ENCODE measurements at places on chromosomes 2 and 18.

DNA sequence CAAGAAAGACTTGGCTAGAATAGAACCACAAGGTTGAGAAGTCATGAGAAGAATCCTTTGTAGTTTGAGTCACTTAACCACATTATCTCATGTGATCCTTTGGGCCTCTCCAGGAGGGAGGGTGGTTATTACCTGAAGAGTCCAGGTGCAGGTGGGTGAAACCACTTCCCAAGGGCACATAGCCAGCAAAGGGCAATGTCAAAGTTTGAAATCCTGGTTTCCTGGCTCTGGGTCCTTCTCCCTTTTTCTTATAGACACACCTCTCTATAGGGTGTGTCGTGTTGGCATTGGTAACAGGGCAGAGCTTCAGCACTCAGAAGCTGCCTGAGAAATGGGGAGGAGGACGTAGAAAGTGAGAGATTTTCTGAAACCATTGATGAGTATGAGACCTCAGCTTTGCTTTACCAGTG, 137.9 kb downstream of the MGAT5 start:
- DNase-seq, result no peak

GRCh38 chr2:172460780-172461201, 33.4 kb downstream of the ITGA6 start:
- DNase-seq, result no peak

- no peak for DNase-seq
These were observed 69.6 kb downstream of the CLHC1 start for GRCh38 chr2:55162284-55163006.

GRCh38 chr18:50090370-50091312, 104.3 kb downstream of the MYO5B start:
- no peak for DNase-seq

- no peak for DNase-seq
These were observed 27.9 kb downstream of the GPD2 start for GRCh38 chr2:156464106-156464505.

GRCh38 chr2:205408696-205409095, 273.6 kb upstream of the NRP2 start:
- DNase-seq, result peak; percentile 65

DNA sequence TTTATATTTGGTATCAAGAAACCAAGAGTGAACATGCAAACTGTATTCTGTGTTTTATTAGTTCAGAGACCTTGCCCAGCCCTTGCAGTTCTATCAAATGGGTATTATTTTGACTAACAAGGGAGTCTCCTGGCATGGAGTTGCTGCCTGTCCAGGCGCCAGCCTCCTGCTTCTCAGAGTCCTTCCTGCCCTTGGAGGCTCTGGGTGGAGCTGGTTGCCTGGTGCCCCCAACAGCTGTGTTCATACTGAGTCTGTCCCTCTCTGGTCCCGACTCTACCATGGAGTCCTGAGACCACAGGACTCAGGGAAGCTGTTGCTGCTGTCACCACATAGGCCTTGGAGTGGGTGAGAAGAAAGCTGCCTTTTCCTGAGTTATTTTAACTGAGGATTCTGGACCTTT, 26.3 kb upstream of the GREB1 start:
- no peak for DNase-seq

DNA sequence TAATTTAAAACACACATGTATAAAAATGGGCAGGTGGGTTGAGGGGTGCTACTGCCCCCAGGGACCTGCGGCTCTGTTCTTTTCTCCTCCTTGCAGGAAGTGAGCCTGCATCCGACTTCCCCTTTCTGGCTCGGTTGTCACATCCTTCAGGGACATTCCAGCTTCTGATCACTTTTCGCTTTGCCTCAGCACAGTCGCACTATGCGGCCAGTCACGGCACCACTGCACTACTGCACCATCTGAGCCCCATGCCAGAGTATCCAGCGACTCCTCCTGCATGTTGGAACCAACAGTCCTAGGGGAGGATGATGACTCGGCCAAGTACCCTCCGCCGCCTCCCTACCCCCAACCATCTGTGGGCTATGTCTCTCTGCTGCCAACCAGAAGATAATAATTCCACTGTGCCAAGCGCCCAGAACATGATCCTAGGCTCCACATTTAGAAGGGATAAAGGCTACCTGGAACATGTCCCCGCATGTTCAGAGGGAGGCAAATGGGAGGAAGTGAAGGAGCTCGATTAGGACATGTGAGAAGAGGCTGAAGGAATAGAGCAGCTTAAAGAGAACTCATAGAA, 17.6 kb downstream of the CDC42EP3 start:
- no peak for DNase-seq

DNA sequence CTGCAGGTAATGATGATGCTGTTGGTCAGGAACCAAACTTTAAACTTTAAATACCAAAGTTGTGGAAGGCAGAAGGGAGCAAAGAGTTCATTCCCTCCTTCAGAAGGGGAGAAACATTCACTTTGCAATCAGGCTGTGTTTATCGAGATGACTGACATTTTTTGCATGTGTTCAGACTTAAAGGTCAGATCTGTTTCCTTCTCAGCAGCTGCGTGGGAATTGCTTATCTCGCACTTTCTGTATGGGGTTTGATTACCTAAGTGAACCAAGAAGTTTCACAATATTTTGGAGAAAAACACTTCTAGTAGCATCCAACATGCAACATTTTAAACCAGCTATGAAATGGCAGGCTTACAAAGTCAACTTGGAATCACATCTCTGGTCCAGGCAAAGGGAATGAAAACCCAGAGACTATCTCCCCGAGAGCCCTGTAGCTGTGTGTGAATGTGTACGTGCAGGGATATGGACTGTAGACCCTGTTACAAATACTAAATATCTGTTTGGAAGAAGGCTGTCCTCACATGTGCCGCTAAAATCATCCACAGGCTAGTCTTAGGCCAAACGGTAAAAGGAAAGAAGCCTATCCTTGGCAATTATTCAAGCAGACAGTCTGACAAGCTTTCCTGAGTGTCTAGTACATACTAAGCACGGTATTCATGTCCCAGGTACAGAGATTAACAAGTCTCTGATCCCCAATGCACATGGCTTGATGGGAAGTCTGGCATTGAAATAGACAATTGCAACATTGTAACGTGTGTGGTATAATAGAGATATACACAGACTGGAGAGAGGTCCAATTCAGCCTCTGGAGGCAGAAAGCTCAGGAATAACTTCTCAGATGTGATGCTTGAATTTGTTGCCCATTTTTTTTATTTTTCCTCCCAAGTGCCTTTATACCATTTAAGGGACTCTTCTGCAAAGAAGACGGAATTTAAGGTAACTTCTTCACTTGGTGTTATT, 483.1 kb downstream of the DPP10 start:
- no peak for DNase-seq

DNA sequence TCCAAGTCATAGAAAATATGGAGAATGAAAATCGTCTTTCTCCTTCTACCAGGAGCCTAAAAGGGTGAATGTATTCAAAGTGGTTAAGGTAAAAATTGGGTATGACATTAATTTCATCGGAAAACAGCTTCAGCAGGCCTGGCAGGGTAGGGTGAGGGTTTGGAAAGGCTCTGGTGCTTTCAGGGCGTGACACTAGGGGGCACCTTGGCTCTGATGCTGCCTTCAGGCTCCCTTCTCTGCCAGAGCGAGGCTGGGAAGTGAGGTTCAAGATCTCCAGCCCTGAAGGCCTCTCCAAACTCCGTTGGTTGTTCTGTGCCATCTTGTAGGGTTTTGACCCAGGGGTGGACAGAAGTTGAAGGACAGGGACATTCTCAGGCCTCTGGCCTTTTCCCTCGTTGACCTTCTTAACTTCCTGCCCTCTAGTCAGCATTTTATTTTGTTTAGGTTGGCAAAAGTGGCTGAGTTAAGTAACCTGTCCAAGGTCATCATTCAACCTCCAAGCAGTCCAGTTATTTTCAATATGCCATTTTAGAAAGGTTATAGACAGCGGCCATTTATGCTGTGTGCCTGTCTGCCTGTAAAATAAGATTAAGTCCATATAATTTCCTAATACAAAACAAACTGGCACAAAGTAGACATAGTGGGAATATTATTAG, 40.3 kb downstream of the EML6 start:
- DNase-seq, result no peak

DNA sequence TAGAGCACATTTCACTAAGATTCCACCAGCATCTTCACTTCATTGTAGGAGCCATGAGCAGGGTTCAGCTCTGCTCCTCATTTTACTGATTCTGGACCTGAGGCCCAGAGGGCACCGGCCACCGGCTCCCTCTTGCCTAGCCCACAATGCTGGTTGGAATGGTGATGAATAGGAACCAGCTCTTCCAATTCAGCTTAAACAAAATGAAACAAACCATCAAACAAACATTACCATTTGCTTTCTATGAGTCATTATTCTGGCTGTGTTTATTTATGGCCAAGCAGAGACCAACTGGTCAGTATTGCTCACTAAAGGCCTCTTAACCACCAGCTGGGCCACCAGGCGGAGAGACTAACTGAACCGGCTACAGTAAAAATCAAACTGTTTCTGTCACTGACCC, 176.7 kb downstream of the MTX2 start:
- DNase-seq, result no peak

- no peak for DNase-seq
These were observed 95.6 kb upstream of the CTDP1 start for GRCh38 chr18:79583984-79584401.

DNA sequence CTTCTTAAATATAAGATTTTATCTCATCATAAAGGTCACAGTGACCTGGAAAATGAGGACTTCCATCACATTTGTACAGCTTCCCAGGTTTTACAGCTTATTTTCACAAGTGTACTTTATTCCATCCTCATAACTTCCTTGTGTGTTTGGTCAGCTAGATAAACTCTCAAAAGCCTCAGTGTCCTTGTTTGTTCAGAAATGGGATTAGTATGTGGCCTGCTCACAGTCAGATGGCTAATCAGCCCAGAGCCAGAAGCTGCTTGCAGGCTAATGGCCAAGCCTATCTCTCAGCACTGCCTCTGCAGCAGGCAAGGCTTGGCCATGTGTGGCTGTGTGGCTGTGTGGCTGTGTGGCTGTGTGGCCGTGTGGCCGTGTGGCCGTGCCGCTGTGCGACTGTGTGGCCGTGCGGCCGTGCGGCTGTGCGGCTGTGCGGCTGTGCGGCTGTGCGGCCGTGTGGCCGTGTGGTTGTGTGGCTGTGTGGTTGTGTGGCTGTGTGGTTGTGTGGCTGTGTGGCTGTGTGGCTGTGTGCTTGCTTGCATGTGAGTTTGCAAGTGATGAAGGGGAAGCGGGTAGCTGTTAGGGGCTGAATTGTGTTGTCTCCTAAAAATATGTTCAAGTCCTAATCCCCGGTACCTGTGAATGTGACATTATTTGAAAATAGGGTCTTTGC, 233.0 kb upstream of the TNP1 start:
- no peak for DNase-seq

- no peak for DNase-seq
These were observed 83.3 kb upstream of the ZNF521 start for GRCh38 chr18:25435149-25435782.

GRCh38 chr2:64975232-64975821, 13.9 kb upstream of the SLC1A4 start:
- no peak for DNase-seq

DNA sequence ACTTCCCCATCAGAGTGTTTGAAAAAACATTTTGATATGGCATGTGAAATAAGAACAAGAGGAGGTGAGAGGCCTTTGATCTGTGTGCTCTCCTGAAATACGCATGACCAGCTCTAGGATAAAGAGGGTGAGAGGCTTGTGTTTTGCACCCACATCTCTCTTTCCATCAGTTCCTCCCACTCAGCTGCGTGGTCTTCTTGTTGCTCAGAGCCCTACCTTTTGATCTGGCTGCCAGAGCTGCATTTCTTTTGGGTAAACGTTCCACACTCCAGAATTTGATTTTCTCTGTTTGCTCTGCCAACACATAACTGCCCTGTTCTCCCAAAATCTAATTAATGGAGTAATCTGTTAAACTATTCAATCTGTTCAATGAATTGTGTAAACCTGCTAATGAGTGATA, 72.0 kb upstream of the FN1 start:
- no peak for DNase-seq

DNA sequence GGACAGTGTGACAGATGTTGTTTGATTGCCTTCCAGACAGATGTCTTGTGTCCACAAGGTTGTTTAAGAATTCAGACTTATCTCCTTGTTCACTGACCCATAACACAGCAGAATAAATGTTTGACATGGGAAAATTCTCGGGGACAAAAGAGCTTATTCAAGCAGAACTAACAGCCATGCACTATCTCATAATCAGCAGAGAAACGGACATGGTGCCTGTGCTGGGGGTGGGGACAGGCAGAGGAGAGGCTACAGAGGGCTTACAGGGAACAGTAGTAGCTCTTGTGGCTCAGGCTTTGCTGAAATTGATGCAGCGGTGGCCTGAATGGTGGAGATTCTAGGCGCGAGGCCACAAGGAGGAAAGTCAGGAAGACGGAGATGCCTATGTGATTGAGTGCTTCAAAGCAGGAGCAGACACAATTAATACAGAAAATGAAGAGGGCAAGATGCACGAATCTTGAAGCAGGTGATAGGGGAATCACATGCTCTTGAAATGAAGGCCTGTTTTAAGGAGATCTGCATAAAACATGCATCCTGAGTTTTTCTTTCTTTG, 62.0 kb upstream of the CAB39 start:
- peak; percentile 95 for DNase-seq

DNA sequence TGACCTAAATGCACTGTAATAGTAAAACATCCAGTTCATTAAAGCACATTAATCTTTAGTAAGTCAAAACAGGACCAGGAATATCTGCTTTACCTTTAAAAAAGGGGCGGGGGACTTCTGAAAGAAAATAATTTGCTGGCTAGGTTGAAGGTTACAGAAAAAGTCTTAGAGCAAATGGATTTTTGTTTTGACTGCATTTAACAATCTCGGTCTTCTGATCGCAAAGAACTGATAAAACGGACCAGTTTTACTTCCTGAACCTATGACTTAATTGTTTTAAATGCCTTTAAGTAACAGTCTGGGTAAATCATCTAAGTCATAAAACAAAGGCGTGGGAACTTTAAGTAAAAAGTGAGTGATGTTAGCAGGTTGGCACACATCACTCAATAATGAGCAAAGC, 783 bp downstream of the BUB1 start:
- DNase-seq, result no peak

DNA sequence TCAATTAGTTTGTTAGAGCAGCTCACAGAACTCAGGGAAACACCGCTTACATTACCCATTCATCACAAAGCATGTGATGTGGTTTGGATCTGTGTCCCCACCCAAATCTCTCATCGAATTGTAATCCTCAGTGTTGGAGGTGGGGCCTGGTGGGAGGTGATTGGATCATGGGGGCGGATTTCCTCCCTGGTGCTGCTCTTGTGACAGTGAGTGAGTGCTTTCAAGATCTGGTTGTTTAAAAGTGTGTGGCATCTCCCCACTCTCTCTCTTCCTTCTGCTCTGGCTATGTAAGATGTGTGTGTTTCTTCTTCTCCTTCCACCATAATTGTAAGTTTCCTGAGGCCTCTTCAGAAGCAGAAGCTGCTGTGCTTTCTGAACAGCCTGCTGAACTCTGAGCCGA, 63.5 kb upstream of the AGPS start:
- no peak for DNase-seq

Measured in eye (tissue), 1 donor.